Forelimb muscle (tissue), 1 donor: ENCODE measurements at places on chromosomes 5 and 9. TPM values are rescaled to one million over a fixed set of nuclear protein-coding genes. Genes with fewer than 3 reads are reported as not detected.
A peak's percentile ranks its signal among the peaks of the same experiment; 100 is the strongest.

DNA sequence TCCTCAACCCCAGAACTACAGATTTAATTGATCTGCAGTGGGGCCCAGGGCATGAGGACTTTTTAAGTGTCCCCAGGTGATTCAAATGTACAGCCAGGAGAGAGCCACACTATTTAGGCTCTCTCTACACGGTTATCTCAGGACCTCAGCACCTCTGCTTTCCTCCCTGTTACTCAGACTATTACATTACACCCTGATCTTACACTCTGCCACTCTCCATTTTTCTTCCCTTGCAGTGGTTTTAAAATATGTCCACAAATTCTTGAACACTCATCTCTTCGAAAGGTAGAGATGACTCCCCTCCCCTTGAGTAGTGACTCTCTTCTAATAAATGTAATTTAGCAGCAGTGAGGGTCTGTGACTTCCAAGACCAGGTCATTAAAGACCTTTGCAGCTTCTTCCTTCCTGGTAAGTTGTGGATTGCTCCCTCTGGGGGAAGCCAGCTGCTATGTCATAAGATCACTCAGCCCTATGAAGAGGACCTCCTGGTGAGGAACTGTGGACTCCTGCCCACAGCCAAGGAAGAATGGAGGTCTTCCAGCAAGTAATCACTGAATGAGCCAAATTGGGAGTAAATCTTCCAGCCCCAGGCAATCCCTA is 87.5 kb upstream of the SSBP2 start:
- no peak for DNase-seq

DNA sequence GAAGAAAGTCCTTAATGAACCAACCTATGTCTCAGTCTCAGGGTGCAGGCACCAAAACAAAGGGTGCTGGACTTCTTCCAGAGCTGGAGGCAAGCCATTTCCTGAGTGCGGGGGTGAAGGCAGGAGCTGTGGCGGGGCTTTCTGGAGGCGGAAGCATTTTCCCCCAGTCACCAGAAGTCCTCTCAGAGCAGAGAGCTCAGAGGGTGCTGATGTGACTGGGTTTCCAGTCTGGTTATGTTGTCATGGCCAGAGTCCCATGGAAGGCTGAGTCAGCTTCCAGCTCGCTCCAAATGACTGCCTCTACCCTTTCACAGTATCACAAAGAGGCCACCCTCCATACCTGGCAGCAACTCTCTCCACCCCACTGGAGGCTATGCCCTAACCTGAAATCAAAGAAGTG is 86.0 kb downstream of the TRPC7 start:
- no peak for DNase-seq

DNA sequence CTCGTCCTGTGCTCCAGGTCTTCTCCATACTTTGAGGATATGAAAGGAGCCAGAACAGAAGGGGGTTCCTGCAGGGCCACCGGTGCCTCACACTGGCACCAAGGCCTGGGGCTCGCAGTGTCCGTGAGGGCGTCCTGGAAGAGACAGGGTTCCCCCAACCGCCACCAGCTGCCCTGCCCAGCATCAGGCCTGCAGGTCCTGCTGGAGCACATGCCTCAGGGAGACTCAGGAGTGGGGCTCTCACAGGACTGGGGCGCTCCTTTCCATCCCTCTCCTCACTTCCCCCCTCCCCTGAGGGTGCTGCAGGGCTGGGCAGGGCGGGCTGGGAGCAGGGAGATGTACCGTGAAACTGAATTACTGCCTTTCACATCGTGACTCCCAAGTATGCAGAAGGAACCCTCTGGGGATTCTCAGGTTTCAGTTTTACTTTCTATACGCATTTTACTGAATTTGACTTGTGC is 31.7 kb downstream of the CEP72 start:
- DNase-seq: peak; percentile 13

- no peak for DNase-seq
Measured at GRCh38 chr5:53713978-53714666, 153.7 kb downstream of the NDUFS4 start.

Gene CRB2
- 0.10 TPM for polyA plus RNA-seq

- DNase-seq: no peak
Measured at GRCh38 chr5:525916-526315, 1.7 kb upstream of the SLC9A3 start.

DNA sequence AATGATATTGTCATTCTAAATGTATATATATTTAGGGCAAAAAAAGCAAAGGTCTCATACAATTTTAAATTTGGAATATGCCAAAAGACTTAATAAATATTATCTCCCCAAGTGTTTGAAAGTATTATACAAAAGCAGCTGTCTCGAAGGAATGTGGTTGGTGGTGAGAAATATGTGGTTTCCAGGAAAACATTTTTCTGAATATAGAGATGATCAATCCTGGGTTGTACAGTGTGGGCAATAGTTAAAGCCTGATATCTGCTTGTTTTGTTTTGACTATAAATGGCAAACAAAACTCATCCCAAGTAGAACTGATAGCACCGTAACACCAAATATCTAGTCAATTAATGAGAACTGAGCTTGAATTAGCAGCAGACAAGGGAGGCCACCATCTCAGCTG is 391.8 kb upstream of the CD180 start:
- no peak for DNase-seq

GRCh38 chr9:69443178-69443577 is 118.2 kb downstream of the ENTREP1 start:
- DNase-seq: no peak

GRCh38 chr5:3602785-3603502 is 7.3 kb downstream of the IRX1 start:
- DNase-seq: no peak

Gene BAAT
- polyA plus RNA-seq: 1.7 TPM

- DNase-seq: no peak
Measured at GRCh38 chr5:171841984-171842776, 56.6 kb downstream of the SMIM23 start.

DNA sequence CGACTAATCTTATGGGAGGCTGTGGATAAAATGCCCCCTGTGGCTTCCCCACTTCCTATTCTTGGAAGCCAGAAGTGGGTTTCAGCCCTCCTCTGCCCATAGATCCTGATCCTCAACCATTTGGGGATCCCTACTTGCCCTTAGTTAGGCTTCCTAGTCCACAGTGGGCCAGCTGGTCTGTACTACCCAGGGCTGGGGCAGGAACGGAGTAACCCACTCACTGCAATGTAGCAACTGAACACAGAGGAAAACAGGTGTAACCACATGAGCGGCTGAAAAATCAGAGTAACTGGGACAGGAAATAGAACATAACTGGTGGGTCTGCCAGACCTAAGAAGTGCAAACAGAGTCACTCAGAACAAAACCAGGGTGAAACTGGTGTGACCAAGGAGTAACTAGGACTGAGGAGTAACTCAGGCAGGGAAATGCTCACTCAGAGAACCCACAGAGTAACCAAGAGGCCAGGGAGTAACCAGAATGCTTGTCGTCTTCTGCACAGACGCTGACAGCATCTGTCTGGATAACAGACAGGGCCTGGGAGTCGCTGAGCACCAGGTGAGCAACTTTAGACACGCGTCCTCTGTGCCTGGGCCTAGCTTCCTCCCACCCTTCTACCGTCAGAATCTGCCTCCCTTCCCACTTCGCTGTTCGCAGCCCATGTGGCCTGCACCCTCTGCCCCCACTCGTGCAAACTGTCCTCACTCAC is 1.0 kb downstream of the AQP3 start:
- DNase-seq: no peak

GRCh38 chr9:98219794-98220370 is 27.4 kb upstream of the CORO2A start:
- DNase-seq: no peak

DNA sequence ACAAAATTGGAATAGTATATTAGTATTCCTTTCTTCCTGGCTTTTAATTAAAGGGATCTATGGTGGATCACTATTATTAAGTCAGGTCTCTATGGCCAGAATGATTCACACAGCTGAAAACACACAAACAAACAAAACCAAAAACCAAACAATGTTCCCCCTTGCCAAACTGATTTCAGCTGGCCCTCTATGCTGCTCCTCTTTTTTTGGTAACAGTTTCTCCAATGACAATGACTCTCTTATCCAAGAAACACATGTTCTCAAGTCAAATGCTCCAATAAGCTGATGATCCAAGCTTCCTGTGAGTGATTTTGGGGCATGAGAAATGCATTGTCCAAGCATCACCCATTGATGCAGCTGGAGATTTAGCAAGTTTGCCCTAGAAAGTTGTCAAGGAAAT is 193.4 kb upstream of the TUT7 start:
- no peak for DNase-seq

GRCh38 chr9:32986971-32987370 is 14.5 kb downstream of the APTX start:
- DNase-seq: no peak

GRCh38 chr9:33230756-33231622 is 9.0 kb upstream of the SPINK4 start:
- no peak for DNase-seq

GRCh38 chr5:142206801-142207200 is 98.2 kb downstream of the NDFIP1 start:
- DNase-seq: no peak

Gene MUSK
- 14.6 TPM for polyA plus RNA-seq

- no peak for DNase-seq
Measured at GRCh38 chr5:115024922-115025321, 144.8 kb downstream of the TRIM36 start.

DNA sequence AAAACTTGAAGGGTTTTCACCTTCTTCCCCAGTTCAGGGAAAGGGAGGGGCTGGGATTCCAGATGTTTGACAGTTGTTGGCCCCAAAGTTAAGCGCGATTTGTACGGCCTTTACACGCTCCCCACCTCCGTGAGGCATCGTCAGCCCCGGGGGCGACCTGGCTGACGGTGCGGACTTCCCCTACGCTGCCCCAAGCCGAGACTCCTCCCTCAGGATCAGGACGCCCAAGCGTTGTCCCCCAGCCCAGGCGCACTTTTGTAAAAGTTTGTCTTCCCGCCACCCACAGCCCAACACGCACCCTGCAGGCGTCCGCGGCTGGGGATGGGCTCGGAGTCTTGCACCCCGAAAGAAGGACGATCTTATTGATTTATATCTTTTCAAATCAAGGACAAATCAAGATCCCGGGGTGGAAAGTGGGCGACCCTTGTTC is 713 bp downstream of the MOB3B start:
- no peak for DNase-seq

Gene LCN6
- polyA plus RNA-seq: 0.18 TPM

DNA sequence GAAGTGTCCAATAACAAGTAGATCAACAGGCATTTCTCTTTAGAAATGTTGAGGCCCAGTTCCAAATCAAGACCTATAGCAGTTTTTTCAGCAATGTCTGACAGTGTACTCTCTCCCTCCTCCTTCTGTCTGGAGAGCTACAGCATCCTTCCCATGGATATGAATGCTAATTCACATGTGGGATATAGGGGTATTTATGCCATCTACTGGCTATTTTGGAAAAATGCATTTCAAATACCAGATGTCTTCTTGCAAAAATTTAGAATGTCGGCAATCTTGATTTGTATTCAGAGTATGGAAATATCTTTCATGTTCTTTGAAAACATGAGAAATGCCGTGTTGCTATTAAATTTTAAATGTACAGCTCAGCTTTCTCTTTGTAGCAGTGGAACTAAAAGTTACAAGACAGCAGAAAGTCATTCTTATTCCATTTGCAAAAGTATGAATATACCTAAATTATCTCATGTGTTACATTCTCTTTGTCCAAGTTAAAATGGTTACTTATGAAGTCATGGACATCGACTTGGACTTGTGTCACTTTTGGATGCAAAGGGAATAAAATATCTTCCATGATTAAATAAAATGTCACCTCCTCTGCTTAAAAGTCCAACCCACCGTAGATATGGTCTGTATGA is 647.8 kb downstream of the TAF11L14 start:
- DNase-seq: peak; percentile 35

Gene BARHL1
- not detected for polyA plus RNA-seq

DNA sequence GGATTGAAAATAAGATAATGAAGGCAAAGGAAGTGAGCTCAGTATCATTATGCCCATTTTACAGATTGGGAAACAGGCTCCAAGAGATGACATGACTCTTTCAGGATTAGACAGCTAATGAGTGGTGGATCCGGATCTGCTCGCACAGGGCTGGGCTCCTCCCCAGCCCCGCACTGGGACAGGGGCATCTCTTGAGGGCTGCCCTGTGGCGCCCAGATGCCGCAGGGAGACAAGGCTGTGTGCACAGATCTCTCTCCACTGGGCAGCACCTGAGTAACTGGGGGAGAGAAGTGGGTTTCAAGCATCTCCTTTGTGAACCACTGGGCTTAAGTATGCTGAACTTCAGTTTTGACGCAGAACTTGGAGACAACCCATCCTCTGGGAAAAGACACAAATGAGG is 43.9 kb downstream of the ADAMTS2 start:
- no peak for DNase-seq

Gene SLIT3
- polyA plus RNA-seq: 6.8 TPM

DNA sequence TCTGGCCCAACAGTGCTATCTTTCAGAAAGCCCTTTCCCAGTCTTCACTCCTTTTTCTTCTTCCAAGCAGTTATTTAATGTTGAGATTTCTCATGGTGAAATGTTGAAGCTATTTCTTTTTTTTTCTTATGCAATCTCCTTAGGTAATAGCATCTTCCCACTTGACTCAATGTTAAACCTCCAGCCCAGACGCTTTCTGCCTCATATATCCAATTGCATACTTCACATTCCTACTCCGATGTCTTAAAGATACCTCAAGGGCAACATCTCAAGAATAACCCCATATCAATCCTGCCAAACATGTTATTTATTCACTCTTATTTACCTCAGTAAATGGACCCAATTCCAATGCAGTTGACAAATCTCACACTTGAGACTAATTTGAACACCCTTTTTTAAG is 187.3 kb downstream of the CDH12 start:
- no peak for DNase-seq

- DNase-seq: no peak
Measured at GRCh38 chr5:90740244-90740799, 181.7 kb downstream of the ADGRV1 start.

- no peak for DNase-seq
Measured at GRCh38 chr5:73858054-73858453, 232.1 kb downstream of the ARHGEF28 start.

Gene CDH6
- polyA plus RNA-seq: 3.0 TPM

DNA sequence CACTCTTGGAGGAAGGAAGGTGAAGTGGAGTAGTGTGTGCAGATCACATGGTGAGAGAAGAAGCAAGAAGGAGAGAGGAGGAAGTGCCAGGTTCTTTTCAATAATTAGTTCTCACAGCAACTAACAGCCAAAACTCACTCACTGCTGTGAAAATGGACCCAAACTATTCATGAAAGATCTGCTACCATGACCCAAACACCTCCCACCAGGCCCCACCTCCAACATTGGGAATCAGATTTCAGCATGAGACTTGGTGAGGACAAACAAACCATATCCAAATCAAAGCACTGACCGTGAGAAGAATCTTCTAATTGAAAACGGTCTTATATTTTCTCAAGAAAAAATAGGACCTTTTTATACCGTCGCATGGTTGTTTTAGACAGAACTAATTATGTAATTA is 468.7 kb upstream of the TYRP1 start:
- DNase-seq: no peak

Gene GABRA1
- not detected for polyA plus RNA-seq

Gene GKAP1
- polyA plus RNA-seq: 20.2 TPM

- DNase-seq: no peak
Measured at GRCh38 chr5:73948720-73949119, 322.7 kb downstream of the ARHGEF28 start.

Gene CER1
- 0.46 TPM for polyA plus RNA-seq
